ENCODE measurements at places on chromosomes 5 and 9.

DNA sequence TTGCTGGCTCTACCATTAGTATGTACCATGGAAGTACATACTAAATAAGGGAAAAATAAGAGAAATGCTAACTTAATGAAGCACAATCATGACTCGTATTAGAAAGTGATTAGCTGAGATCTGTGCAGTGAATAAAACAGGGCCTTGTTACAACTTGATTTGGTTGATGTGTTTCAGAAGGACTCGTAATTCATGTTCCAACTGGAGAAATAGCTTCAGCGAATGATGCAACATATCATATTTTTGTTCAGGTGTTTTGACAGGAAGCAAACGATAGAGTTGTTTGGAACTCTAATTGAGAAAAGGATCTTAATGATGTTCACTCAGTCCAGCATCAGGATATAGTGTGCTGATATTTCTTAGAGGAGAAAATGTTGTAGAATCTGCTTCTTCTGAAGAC, 474.6 kb upstream of the WWC1 start:
- DNase-seq, result no peak

DNA sequence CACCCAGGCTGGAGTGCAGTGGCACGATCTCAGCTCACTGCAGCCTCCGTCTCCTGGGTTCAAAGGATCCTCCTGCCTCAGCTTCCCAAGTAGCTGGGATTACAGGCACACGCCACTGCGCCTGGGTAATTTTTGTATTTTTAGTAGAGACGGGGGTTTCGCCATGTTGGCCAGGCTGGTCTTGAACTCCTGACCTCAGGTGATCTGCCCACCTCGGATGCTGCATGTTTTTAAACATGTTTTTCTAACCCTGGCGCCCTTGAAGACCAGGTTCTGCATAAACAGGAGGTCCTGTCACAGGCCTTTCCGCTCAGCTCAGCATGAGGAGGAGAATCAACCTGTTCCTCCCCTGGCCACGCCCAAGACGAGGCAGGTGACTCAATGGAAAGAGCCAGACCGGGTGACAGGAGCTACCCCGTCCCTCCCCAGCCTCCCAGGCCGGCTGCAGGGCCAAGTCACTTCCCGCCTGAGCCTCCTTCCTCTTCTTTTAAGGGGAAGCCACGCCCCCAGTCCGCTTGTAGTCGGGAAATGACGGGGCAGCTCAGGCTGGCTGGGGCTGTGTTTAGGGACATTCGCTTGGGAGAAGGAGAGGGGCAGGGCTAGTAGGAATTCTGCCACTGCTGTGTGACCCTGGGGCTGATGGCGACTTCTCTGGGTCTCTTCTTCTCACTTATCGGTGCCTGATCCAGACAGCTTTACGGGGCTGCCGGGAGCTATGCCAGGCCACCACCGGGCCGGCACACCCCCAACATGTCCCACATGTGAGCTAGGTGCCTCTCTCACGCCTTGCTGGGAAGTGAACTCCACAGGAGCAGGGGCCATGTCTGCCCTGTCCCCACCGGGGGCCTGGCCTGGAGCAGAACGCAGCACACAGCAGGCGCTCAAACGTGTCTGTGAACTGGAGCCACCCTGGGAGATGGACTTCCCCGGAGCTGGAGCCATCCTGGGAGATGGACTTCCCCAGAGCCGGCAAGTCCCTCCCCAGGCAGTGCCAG, 6.1 kb downstream of the NOTCH1 start:
- DNase-seq, result peak; percentile 85

DNA sequence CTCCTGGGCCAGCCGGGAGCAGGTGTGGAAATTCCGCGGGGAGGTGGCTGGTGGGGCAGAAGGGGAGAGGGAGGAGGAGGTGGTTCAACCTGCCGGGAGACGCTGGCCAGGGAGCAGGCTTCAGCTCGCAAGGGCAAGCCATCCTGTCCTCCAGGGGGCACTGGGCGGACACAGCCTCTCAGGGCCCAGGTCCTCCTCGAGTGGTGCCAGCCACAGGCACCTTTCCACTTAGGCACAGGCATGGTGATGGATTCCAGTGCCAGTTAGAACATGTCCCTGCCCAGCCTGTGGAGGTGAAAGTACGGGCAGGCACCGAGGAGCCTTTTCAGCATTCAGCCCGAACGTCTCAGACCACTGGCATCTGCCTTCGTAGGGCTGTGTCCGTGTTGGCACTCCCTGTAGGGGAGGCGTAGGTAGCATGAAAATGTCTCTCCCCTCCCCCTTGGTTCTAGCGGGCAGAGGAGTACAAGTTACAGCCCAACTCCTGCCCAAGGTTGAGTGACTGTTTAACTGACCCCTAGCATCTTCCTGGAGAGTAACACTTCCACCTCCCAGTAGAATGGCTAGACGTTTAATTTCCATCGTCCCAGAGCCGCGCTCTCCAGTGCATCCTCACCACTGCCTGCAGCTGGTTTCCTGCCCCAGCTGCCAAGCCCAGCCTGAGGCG, 48.9 kb downstream of the DAB2IP start:
- no peak for DNase-seq

GRCh38 chr5:67315082-67315989, 118.7 kb upstream of the CD180 start:
- no peak for DNase-seq

DNA sequence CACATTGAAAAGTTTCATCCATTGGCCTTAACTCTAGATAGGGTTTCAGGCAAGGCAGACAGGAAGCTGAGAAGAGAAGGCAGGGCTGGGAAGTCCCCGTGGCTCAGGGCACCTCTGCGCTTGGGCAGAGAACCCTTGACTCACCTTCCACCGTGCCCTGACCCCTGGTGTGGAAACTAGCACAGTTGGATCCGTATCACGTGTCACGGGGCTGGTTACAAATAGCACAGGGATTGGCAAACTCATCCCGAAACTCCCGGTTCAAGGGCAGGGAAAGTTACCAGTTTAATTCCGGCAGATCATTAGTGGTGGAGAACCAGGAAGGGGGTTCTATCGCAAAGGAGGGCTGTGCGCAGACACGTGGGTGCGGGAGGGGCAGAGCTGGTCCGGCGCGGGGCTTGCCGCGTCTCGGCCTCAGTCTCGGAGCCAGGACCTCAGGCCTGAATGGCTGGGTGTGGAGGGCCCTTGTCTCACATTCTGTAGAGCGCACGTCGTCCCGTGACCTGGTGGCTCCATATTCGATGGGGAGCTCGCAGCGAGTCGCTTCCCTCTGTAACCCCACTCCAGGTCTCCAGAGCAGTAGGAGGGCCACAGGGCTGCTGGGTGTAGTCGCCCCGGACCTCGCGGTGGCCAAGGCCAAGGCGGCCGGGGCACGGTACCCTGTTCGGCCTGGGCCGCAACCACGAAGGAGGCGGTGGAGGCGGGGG, 771 bp upstream of the TMEM171 start:
- DNase-seq, result no peak

GRCh38 chr9:99231711-99232110, 9.6 kb downstream of the SEC61B start:
- no peak for DNase-seq

DNA sequence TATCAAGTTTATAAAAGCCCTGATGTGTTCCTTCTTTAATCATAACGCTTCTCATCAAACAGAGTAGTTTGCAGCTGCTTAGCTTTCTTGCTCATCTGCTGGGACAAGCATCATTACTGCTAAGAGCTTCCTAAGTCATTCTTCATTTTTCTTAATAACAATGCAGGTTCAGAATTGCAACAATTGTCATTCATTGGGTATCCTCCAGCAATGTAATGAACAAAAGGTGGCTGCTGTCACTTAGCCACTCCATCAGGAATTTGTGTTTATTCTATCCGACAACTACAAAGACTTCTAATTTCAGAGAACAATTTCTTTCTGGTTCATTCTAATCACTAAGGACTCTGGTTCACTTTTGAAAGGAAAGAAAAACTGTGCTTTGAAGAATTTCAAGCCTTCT, 836.7 kb upstream of the CDH10 start:
- DNase-seq, result no peak

DNA sequence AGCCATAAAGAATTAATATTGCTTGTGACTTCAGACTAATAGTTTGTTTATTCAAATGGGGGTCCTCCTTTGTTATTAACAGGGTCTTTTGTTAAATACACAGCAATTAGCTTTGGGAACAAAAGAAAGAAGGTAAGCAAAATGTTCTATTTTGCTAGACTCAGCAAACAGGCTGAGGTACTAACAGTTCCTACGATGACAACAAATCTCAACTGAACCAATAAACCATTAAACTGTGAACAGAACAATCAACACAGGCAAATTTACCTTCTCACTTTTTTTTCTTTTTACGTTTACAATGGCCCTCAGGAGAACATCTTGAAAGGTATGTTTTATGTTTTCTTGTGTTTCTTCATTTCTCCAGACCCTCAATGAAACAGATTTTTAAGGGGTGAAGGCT, 207.2 kb downstream of the NFIB start:
- no peak for DNase-seq

GRCh38 chr5:67299231-67299735, 102.7 kb upstream of the CD180 start:
- DNase-seq, result no peak

DNA sequence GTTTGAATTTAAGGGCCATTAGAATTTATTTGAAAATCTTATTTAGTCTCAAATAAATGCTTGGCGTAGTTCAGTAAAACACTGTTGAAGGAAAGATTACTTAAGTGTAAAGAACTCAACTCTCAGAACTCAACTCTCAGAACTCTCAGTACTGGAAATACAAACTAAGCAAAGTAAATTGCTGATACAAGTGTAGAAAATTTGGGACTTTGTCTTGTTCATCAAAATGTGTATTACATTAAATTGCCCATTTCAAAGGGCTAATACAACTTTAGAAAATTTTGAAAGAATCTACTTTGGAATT, 99.4 kb downstream of the CSNK1G3 start:
- DNase-seq, result no peak

- DNase-seq, result no peak
These were observed 1977.7 kb upstream of the CDH9 start for GRCh38 chr5:29016067-29016466.

Data from GF-D8 (cell line).